ENCODE measurements at places on chromosomes 4 and X. TPM values are rescaled to one million over a fixed set of nuclear protein-coding genes. Genes with fewer than 3 reads are reported as not detected.
A peak's percentile ranks its signal among the peaks of the same experiment; 100 is the strongest.

NSG1 gene
- total RNA-seq = 2.7 TPM

GPM6B gene
- 9.5 TPM for total RNA-seq

TBC1D8B gene
- total RNA-seq = 0.41 TPM

RBMX gene
- total RNA-seq = 432 TPM

TCP11X2 gene
- not detected for total RNA-seq

DKK2 gene
- total RNA-seq = 99.3 TPM

TRAM1L1 gene
- 4.5 TPM for total RNA-seq

- peak; percentile 40 for DNase-seq
These were observed 362.5 kb upstream of the TRAM1L1 start for GRCh38 chr4:117447925-117448324.

DNA sequence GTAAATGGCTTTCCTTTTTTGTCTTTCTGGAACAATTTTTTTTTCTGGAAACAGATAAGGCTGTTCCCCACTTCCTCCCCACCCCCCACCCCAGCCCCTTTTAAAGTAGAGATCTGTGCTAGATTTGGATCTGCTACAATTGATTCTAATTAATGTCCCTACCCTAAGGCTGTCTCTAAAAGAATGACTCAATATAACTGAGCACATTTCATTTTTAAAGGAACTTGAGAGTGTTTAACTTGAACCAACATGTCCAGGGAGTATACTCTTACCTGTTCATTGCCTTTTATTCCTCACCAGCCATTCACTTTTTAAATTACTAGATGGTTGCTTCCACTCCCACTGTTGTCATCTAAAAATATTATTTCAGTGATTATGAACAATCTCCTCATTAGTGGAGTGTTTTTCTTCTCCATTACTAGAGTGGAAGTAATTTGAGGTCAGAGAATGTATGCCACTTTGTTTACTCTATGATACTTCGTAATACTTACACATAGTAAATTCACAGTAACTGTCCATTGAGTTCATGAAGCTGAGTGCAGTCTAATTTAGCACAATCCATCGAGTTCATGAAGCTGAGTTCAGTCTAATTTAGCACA lies 14.1 kb upstream of the CNOT6L start:
- no peak for DNase-seq

DNA sequence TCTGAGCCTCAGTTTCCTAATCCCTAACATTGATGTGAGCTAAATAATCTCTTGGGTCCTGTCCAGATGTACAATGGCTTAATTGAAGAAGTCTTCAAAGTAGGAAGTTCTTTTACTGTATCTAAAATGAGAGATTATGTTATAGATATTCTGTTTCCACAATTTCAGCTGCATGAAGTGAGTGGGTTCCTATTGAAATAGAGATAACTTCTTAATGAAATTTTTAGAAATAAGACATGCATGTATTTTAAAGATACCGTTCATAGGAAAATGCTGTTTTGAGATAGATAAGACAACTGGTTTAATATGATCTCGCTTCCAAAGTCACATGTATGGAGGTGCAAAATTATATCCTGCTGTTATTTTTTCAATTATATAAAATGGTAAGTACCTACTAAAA lies 71.9 kb downstream of the CLDN22 start:
- DNase-seq = no peak

GRCh38 chr4:7973545-7973981 lies 33.9 kb upstream of the AFAP1 start:
- no peak for DNase-seq

GRCh38 chr4:182142176-182143085 lies 100.8 kb upstream of the TENM3 start:
- peak; percentile 24 for DNase-seq

DNA sequence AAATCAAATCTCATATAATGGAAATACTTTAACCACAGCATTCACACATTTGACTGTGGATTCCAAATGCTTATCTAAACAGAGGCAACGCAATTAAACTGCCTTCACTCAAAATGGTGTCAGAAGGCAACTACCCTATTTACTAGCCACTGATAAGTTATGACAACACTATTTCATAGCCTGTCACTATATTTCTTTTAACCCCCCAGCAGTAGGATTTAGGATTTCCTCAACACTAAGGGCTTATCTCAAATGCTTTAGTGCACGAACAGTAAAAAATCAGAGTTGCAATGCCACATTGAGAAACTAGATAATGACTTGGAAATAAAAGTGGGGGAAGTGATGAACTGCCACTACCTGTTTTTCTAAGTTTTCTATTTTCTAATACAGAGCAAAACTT lies 66.7 kb downstream of the DHX15 start:
- no peak for DNase-seq

DNA sequence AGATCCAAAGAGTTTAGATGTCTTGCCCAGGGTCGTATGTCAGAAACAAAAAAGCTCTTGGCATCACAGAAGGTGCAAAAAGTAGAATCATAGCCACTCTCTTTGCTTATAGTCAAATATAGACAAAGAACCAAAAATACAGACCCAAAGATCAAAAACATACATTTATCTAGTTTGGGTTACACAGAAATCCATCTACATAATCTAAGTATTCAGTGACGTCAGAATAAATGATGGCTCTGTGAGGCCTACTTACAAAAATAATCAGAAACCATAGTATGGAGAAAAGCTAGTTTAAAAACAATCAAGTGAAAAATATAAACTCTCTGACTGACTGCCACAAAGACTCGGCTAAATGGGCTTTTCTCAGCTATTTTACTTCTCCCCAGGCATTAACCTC lies 126.8 kb downstream of the MAPK10 start:
- no peak for DNase-seq

GRCh38 chrX:115047181-115047580 lies 29.8 kb upstream of the IL13RA2 start:
- no peak for DNase-seq

DNA sequence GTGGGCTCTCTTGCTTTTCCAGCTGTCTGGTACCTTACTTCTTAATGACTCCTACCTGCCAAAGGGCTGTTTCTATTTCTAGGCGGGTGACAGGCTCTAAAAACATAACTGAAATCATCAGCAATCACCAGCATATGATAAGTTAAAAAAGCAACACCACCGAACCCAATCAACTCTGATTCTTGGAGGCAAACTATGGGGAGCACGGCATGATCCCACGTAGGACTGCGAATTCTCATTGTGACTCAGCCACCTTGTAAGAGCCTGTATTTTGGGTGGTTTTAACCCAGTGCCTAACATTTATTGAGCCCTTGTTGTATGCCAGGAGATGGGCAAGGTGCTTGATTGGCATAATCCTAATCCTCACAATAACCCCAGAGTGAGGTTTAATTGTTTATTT lies 156.8 kb downstream of the PACRGL start:
- DNase-seq = no peak

GRCh38 chr4:80365928-80366327 lies 30.4 kb downstream of the CFAP299 start:
- peak; percentile 16 for DNase-seq

DNA sequence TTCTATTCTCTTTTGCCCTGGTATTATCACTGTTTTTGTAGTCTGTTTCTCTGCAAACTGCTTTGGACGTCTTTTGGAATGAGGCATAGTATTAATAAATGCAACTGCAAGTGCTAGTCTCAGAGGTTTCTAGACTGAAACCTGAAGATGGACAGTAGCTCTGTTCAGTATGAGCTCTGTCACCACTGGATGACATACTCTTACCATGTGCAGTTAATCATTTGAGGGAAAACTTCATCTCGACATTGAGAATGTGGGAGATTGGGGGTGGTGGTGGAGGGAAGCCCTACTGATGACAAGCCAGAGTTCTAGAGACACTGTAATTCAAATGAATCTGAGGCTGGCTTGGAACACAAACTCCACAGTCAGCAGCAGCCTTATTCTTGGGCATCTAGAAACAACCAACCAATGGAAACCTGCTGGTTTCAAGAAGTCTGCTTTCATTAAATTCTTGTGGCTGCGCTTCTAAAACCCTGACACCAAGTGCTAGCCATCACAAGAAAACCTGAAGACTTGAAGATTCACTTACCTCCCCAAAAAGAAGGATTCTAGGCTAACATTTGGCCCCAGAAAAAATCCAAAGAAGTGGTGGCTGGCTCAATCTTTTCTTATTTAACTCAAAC lies 161.7 kb downstream of the RASL11B start:
- DNase-seq = no peak

DNA sequence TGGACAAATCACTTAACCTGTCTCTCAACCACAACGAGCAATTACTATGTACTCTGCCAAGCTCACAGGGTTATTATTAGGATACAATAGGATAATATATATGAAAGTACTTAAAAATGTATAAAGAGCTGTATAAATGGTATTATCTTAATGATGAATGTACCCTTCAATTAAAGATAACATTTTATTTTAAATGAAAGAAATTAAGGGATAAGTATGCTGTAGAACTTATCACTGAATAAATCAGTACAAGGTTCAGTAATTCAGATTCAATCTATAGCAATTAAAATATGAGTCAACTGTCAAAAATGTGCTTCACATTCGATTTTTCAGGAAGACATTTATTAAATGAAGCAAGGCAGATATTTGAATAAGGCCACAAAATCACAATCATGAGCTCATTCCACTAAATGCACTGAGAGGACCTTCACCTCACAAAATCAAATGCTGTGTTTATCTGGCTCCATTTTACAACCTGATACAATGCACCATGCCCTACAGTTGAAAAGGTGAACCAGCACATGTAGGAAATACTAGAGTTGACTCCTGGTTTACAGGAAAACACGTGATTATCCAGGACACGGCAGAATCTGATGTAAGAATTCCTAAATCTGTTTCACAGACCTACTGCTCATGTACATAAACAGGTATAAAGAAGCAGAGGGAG lies 4.4 kb downstream of the LRCH2 start:
- no peak for DNase-seq

- DNase-seq = peak; percentile 64
These were observed 863 bp upstream of the FAM193A start for GRCh38 chr4:2535376-2536192.

DNA sequence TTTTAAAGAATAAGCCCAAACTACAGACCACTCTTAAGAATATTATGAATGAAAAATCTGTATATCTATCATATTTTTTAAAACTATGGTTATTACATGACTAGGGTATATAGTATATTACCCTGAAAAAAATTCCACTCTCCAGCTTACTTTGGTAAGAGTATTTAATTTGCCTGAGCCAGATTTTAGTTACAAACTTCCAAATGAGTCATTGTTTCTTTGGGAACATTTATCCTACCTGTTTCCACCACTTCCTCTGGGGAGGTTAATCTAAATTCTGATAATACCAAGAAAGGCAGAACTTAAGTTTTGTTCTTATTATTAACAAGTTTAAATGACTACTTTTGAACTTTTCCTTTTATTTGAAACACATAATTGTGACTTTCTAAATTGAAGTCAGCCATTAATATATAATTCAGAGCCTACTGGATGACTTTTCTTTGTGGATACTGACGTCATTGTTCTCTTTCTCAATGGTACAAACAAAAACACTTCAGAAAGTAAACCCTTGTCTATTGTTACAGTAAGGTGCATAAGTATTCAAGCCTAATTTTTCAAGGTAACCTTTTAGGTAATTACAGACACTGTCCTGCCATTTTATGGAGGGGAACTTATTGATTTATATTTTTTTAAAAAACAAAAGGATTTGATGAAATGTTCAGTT lies 135.6 kb upstream of the TLL1 start:
- DNase-seq = no peak

DNA sequence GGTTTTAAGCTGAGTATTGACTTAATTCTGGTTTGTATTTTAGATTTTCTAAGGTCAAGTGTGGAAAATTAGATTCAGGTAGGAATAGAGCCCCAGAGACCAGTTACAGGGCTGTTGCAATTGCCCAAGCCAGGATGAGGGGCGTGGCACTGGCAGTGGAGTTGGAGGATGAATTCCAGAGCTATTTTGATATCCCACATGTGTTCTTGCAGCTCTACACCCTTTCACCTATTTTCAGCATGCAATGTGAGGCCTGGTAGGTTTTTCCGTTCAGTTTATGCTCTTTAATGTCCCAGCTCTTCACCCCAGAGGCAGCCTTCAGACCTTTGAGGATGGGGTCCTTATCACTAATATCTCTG lies 17.9 kb upstream of the OGT start:
- DNase-seq = no peak

GRCh38 chr4:38509551-38509950 lies 154.4 kb upstream of the KLF3 start:
- DNase-seq = no peak

DNA sequence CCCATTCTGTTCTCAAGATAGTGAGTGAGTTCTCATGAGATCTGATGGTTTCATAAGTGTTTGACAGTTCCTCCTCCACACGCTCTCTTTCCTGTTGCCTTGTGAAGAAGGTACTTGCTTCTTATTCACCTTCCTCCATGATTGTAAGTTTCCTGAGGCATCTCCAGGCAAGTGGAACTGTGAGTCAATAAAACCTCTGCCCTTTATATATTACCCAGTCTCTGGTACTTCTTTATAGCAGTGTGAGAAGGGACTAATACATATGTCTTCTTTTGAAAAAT lies 58.4 kb downstream of the CFAP299 start:
- DNase-seq = no peak
